ENCODE measurements at places on chromosomes 7 and 10.

- DNase-seq = no peak
Measured at GRCh38 chr7:24760968-24761367, 3.7 kb upstream of the GSDME start.

GRCh38 chr7:1667566-1668395 lies 2.3 kb upstream of the ELFN1 start:
- DNase-seq = no peak

DNA sequence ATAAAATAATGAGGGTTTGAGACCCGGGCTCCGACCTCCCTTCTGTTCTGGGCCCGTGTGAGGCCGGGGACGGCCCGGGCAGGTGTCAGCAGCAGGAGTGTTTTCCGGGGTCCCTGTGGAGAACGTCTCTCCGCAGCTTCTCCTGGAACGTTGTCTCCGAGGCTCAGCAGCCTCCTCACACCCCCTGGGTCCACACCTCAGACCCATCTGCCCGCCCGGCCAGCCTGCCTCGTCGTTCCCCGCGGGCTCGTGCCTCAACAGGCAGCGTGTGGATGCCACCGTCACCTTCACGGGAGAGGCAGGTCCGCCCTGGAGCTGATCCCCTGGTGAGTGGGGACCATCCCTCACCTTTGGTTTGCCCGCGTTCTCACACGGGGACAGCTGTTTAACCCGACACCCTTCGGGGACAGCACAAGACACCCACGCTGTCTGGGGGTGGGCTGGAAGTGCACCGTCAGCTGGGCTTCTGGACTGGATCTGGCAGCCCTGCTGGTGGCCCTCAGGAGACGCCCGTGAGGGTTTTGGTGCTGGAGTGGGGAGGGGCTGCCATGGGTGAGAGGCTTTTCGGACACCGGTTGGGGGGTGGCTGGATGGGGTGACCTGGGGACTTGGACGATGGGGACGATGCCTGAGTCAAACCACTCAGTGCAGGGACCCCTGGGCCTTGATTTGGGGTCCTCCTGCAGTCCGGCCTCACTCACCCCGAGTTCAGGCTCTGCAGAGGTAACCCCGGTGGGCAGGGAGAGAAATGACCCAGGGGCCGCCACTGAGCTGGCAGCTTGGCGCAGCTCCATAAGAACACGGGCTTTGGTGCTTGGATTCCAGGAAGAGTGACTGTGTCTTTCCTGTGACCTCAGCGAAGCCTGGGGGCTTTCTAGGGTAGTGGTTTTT lies 131.7 kb downstream of the DNAJB6 start:
- no peak for DNase-seq

GRCh38 chr10:29039677-29040189 lies 249.1 kb upstream of the LYZL1 start:
- no peak for DNase-seq

- DNase-seq = no peak
Measured at GRCh38 chr7:55046582-55047342, 27.9 kb downstream of the EGFR start.

- no peak for DNase-seq
Measured at GRCh38 chr10:114956466-114956865, 18.5 kb downstream of the TRUB1 start.

GRCh38 chr10:124598773-124599587 lies 137.4 kb downstream of the LHPP start:
- no peak for DNase-seq

GRCh38 chr7:149422914-149423301 lies 38.0 kb downstream of the ZNF777 start:
- DNase-seq = peak; percentile 18

DNA sequence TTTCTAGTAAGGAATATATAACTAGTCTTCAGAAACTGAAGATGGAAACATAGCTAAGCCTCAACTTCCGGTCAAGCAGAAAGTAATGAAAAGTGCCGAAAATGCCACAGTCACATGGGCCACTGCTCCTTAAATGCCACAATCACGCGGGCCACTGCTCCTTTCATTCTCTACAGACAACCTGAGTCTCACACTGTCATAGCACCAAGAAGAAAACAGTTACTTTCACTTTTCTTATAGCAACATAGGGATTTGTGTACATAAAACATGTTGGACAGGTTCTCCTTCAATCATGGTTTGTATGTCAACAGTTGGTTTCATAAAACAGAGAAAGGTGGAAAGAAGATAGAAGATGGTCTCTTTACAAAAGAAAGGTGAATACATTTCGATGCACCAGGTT lies 48.6 kb upstream of the NOBOX start:
- no peak for DNase-seq

GRCh38 chr7:81211204-81211933 lies 292.5 kb upstream of the SEMA3C start:
- DNase-seq = no peak

- no peak for DNase-seq
Measured at GRCh38 chr10:31912289-31912688, 16.3 kb downstream of the ARHGAP12 start.

DNA sequence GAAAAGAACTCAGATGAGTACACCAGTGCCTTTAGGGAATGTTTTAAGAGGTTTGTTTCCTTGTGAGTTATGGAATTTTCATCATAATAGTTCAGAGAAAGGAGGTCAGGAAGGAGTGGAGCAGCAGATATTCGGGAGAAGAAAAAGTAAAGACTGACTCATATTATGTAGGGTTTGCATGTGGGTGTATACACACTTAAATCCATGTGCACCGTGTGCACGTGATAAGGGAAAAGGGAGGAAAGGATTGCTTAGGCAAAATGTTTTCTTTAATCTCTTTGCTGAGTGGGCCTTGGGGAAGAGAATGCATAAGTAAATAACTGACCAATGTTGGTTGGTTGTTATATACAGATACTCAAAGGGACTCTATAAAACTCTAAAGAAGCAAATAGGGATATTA lies 30.2 kb downstream of the PLCE1 start:
- DNase-seq = no peak

DNA sequence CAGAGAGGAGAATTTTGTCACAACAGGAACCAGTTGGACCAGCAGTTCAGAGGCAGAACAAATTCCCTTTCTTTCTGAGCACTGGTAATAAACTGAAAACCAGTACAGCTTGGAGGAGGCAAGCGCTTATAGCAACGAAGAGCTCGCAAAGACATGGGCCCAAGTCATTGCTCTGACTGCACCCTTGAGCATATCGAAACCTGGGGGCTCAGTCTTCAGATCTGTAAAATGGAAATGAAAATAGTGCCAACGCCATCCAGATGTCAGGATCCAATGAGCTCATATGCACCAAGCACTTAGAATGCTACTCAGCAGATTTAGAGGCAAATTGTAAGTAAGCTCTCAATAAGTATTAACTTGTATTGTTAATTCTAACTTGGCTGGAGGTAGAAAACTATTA lies 14.4 kb upstream of the CALU start:
- no peak for DNase-seq

DNA sequence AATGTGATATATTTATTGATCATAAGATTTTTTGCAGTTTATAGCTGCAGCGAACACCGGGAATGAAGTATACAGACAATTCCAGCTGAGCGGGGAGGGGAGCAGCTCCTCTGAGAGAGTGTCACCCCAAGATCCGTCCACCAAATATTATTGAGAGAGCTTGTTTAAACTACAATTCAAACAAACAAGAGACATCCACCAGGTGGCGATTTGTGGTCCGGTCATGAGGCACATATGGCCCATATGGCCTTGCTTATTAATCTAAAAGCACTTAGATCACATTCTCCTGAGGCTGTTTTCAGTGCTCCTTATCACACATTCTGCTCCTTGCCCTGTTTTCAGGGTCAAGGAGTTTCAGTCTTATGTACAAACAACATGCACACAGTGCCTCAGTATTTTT lies 83.1 kb downstream of the THSD7A start:
- no peak for DNase-seq

DNA sequence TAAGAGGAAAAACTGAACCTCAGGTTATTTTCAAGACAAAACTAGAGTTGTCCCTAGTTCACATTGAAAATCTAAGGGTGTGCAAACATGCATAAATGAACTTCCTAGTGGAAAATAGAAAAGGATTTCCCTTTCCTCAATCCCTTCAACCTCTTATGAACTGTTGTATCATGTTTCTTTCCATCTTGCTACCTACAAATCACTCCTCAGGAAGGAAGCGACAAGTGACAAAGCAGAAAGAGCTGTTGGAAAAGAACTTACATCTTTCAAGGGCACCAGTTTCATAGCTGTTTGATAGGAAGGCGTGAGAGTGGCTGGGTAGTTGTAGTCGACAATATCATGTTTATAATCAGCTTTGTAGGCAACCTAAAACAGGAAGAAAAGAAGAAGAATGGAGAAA lies 23.9 kb downstream of the NRAP start:
- no peak for DNase-seq
